ENCODE measurements at places on chromosomes 11 and 22.

DNA sequence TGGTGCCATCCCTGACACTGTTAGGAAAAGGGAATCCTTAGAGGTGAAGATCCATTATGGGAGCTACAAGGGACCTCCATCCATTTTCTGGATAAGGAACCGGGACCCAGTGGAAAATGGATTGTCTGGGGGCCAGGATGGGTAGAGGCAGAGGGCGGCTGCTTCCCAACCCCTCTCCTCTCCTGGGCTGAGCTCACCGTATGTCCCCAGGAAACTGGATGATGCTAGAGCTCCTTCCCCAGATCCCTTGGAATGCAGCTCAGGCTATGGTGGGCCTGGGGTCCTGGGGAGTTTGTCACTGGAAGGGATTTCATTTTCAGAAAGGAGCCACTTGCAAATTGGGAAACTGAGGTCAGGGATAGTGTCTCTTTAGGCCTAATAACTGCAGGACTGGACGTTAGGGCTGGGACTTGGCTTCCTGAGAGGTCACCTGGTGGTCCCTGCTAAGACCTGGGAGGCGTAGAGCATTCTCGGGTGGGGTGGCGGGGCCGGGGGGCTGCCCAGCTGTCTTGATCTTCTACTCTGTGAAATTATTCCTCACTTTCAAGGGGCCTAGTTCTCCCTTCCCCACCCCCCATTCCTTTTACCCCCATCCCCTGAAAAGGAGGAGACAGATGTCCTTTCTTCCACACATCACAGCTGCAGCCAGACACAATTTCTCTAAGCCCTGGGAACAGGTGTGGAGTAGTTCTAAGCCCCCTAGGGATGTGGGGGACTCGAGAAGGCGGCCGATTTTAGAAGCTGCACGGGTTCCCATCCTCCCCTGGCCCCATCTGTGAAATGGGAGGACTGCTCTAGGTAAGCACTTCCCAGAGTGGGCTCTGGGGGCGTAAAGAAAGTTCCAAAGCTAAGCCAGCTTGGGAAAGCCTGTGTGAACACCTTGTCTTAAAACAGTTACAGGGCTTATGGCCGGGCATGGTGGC, 99.8 kb downstream of the PKNOX2 start:
- no peak for DNase-seq

DNA sequence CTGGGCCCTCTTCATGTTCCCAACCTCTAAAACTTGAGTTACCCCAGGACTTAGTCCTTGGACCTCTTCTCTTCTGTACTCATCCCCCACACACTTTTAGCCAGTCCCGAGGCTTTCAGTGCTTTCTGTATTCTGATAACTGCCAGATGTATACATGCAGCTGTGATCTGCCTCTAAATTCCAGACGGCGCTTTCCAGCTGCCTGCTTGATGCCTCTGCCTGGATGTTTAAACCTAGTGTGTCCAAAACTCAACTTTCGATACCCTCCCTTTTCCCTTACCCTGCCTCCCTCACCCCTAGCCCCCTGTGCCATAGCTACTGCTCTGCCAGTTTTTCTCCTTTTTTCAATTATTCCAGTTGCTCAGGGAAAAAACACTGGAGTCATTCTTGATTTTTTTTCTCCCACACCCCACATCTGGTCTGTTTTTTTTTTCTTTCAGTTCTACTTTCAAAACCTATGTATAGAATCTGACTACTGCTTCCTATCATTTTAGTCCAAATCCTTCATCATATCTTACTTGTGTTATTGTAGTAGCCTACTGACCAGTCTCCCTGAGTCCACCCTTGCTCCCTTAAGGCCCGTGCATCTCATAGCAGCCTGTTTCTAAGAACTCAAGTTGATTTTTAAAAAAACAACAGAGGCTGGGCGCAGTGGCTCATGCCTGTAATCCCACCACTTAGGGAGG, 32.9 kb upstream of the TECTA start:
- no peak for DNase-seq

GRCh38 chr11:91749251-91749650, 475.4 kb upstream of the FAT3 start:
- DNase-seq, result no peak

DNA sequence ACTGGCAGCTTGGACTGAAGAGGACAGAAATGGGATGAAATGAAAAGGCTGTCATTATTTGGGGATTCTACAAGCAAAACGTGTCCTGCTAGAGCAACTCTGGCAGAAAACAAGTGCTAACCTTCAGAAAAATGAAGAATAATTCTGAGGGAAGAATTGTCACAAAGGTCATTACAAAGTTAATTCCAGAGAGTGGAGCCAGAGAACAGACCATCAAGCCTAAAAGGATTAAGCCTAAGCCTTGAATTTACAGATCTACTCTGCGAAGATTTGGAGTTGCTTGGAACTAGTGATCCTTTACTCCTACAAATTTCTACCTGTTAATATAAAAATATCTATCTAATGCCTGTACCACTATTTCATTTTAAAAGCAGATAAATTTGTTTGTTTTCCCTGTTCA, 1077.3 kb upstream of the CNTN5 start:
- no peak for DNase-seq

GRCh38 chr11:112999520-112999919, 38.3 kb downstream of the NCAM1 start:
- DNase-seq, result no peak

DNA sequence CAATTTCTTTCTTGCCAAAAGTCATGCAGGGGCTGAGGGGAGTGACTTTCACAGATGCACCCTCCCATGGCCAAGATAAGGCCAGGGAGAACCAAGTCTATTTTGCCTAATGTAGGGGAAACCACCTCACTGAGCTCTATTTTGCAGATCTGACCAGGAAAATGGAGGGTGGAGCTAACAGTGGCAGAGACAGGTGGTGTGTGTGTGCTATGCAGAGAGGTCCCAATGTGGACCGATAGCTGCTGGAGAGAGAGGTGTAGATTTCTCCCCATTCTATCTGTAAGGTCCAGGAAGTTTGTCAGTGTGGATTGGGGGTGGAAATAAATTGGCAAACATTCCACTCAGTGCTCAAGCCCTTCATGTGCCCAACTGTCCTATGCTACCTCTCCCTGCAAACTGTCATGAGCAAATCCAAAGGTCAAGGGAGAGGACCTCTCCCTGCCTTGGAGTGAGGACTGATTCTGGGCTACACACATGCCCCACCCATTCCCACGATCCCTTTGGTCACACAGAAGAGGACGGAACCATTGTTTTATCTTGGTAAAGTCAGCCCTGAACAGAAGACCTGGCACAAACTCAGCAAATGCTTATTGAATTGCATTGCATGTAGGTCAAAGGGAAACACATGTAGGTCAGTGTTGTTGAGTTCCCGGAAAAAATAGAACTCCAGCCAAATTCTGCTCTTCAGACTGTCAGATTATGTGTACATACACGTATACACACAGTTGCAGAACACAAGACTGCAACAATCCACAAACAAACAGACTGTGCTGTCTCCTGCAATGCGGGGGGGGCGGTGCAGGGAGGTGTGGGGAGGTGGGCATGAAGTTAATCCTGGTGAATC, 65.9 kb downstream of the C11orf58 start:
- no peak for DNase-seq

DNA sequence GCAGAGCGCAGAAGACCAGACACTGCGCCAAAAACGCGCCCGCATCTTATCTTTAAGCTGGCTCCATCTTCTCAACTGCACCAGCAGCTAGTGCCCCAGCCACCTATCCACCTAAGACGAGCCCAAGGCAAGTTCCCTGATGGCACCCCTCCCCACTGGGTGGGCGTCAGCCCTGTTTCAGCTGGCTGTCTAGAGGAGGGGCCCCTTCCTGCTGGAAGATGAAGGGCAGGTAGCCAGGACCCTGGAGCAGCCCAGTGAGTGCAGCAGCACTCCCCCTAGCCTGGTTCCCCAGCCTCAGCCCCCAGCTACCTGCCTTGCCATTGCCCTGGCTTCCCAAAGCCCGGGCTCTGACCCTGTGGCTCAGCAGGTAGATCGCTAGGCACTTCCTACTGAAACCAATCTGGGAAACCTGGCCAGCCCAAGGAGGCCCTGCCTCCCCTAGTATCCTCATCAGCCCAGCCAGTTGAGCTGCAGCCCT, 28.3 kb downstream of the ARVCF start:
- DNase-seq, result no peak

DNA sequence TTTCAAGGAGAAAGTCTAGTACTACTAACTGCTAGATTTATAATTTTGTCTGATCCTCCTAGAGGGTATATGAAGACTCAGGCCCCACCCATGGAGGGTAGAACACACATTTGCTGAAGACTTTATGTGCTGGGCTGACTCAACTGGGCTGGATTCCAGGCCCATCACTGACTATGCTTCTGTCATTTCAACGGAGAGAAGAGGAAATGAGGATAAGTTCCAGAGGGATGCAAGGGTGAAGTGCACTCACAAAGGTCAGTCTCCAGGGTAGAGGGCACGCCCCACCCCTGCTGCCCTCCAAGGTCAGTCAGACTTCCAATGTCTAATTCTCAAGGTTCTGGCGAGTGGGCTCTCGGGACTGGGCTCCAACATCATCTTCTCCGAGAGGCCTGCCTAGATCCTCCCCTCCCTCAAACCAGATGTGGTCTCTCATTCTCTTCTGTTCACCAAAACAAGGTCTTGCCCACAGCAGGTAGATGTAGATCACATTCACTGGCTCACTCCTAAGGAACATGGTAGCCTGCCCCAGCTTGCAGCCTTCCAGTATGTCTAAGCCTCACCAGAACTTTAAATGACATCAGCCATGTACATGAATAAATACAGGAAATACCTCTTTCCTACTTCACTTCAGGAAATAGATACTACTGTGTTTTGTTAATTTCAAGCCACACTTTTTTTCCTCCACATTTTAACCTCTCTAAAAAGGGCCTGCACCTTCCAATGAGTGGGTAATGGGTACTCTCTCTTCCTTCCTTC, 7.3 kb upstream of the C11orf86 start:
- DNase-seq, result no peak

- no peak for DNase-seq
These were observed 14.9 kb upstream of the GALNT18 start for GRCh38 chr11:11636671-11637070.

GRCh38 chr11:69394869-69395246, 86.6 kb upstream of the LINC01488 start:
- no peak for DNase-seq

DNA sequence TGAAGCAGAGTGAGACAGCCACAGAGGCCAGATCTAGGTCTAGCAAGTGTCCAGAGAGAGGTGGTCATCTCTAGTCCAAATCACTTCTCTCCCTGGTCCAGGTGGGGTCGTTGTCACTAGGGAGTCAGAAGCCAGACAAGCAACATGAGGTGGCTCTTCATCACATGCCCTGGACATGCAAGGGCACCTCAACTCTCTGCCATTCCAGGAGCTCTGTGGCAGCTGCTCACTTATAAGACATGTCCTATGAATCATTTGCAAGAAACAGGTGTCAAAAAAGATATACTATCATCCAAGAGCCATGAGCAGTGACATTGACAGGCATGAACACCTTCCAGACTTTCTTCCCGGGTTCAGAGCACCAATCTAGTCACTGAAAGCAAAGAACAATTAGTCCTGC, 130.8 kb downstream of the GALNT18 start:
- no peak for DNase-seq

DNA sequence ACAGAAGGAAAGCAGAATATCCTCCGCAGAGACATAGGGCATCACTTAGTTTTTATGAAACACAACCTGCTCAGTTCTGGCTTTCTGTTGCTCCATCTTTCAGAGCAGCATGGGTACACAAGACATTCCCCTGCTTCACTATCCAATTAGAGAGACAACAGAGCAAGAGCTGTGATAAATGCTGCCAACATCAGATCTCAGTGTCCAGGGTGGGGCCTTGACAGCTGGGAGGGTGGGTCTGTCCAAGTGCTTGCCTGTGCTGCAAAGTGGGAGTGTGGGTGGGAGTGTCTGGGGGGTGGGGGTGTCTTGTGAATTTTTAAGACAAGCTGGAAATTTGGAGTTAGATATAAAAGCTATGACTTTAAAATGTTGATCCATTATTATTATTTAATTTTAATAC, 369.6 kb downstream of the TENM4 start:
- DNase-seq, result no peak

DNA sequence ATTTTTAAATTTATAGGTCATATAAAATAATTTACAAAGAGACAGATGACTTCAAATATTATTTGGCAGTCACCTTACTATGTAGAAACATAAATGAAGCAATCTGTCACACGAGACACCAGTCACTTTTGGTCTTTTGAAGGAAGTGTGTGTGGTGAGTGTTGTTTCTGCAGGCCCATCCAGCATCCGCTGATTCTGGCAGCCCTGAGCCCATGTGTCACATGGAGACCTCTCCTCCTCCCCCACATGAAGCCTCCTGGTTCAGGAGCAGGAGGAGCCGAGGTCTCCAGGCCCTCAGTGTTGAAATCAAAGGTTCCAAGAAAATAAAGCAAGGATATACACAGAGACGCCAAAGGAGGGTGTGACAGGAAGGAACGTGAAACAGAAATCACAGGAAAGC, 60.1 kb downstream of the ARFGAP3 start:
- DNase-seq, result no peak

- no peak for DNase-seq
These were observed 143.7 kb downstream of the SNX19 start for GRCh38 chr11:130772266-130773227.

DNA sequence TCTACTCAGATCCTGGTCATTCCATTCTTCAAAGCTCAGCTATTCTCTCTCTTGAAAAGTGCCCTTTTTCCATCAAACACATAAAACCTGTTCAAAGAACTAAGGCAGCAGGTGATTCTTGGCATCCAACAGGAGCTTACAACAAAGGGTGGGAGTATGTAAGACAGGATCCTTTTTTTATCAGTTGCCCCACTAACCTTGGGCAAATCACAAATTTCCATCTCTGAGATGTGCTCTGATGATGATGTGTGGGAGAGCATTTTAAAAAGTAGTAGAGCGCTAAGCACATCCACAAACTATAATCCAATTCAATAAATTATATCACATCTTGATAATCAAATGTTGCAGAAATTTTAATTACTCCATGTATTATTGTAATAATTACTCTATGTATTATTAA, 53.7 kb upstream of the FDX1 start:
- no peak for DNase-seq

DNA sequence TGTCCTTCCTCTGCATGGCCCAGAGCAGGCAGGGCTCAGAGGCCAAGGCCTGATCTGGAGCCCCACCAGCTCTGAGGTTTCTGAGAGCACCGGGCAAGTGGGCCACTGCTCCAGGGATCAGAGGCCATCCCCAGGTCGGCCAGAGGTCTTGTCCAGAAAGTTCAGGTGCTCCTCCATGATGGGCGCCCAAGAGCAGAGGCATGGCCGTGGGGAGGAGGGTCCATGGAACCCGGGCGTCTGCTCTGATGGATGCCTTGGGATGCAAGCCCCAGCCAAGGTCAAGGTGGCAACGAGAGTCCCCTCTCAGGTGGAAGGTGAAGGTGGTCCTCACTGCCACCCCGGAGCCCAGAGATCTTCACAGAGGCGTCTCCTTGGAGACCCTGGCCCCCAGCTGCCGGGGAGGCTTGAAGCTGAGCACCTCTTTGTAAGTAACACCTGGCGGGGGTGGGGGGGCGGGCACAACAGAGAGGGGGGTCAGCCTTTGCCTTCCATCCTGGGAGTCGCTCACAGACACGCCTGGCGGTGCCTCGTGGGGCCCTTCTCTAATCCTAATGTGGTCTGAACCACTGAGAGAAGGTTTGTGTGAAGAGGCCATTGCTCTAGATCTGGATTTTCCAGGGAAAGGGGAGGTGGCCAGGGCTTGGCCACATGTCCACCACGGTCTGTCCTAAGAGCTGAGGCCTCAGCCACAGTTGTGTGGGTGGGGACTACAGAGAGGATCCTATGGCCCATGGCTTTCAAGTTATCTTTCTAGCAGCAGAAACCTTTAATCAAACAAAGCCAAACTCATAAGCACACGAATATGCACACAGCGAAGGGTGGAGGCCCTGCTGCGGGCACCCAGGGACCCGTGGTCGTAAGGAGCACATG, 2.2 kb upstream of the HDAC10 start:
- no peak for DNase-seq

GRCh38 chr22:29311464-29312217, 3.9 kb downstream of the RASL10A start:
- no peak for DNase-seq

GRCh38 chr11:46490666-46491065, 99.1 kb upstream of the CHRM4 start:
- DNase-seq, result no peak
